ENCODE measurements at places on chromosomes 11 and 22.

- no peak for DNase-seq
These were observed 11.1 kb upstream of the LRRC10B start for GRCh38 chr11:61497473-61497872.

- no peak for DNase-seq
These were observed 32.8 kb upstream of the MYEOV start for GRCh38 chr11:69261116-69261515.

DNA sequence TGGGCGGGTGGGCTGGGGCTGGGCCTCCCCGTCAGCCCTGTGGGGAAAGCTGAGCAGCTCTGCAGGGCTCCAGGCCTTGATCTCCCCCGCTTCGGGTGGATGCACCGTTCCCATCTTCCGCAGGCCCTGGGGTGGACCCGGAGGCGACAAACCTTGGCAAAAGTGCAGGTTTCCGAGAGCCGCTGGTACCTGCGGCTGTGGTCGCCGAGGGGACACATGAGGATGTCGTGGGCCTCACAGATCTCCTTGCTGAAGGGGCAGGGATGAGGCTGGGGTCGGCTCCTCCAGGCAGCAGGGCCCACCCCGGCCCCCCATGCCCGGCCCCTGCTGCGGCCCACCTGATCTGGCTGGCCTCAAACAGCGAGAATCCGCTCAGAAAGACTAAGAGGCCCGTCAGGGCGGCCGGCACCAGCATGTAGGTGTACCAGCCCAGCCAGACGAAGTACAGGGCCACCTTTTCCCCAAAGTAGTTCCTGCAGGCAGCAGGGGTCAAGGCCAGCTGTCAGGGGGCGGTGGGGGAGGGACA is 11.8 kb downstream of the ANO9 start:
- DNase-seq = no peak

GRCh38 chr11:113241636-113242054 is 72.7 kb upstream of the TTC12 start:
- DNase-seq = no peak

DNA sequence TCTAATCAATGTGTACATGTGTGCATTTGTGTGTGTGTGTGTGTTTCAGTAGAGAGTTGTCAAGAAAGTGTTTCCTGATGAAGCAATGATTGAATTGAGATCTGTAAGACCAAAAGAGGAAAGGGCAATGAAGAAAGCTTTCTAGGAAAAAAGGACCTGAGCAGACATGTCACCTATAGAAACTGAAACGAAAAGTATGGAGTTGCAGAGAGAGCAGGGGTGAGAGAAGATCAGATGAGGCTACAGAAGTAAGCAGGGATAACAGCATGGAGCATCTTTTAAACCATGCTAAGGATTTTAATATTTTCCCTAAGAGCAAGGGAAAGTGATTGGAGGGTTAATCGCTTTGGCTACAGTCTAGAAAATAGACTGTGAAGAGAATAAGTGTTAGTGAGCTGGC is 1459.4 kb upstream of the TENM4 start:
- no peak for DNase-seq

DNA sequence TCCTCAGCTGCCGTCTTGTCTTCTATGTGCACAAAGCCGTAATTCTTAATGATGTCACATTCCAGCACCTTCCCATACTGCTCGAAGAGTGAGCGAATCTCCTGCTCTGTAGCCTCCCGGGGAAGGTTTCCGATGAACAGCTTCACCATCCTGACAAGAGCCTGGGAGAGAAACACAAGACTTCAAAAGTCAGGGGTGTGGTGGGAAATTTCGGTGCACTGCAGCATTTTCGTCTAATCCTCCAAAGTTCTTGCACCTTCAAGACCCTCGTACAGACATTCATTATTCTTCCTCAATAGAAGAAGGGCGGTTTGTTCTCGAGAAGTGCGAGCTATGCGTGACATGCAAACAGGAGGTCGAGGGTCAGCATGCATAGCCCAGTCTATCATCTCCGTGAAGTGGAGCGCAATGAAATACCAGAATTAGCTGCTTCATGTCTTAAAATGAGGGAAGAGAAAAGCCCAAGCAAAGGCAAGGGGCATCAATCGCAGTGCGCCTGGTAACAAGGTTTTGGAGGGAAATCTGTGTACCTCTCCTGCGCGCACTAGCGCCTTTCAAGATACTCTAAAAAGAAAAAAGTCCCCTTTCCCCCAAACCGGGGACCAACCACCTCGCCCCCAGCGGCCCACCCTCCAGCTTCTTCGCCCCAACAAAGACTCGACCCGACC is 622 bp downstream of the RBM4B start:
- DNase-seq = no peak

- no peak for DNase-seq
These were observed 93.1 kb downstream of the RPL27A start for GRCh38 chr11:8775734-8776133.

DNA sequence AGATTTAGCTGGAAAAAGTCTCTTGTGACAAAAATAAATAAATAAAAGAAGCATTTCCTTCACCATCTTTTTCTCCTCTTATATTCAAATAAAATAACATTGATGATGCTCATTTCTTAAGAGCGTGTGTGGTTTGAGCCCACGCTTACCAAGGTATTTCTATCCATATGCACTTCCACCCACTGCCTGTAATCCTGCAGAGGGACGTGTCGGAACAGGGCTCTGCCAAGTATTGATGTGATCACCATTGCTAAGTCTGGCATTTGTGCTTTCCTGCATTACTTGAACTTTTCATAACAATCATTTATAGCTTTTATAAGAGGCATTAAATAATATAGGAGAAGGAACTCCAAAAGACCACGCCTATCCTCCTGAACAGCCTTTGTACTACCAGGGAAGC is 107.6 kb downstream of the SHANK2 start:
- DNase-seq = no peak

DNA sequence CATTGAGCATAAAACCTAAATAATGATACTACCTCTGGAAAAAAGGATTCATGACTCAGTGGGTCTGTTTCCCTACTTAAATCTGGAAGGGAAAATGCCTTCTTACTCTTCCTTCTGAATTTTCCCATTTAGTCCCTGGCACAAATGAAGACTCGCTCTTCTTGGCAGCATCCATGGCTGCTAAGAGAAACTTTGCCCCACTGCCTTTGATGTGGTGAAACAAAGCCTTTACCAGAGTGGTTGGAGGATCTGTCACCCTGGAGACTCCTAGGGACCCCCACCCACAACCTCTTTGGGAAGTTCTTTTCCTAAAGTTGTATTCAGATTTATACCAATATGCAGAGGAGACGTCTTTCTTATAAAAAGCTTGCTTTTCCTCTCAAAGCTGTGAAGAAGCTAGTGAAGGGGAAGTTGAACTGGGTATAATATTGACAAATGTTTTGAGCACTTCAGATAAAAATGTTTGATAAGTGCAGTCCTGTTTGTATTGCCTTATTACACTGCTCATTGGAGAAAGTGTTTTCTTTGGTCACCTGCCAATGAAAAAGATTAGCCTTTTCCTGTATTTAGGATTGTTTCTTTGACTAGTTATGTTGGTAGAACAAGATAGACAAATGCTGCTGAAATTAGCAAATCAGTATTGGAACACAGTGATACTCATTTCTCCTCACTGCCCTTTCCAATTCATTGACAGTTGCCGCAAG is 77.3 kb downstream of the ARFGAP2 start:
- DNase-seq = no peak

GRCh38 chr11:124190298-124191139 is 7.4 kb downstream of the OR10D3 start:
- DNase-seq = no peak

Measured in stimulated activated naive CD4-positive, alpha-beta T cell (primary cell).